ENCODE measurements at places on chromosomes 4 and X. TPM values are rescaled to one million over a fixed set of nuclear protein-coding genes. Genes with fewer than 3 reads are reported as not detected.

F8A3 gene
- polyA plus RNA-seq: 1.1 TPM

PACRGL gene
- polyA plus RNA-seq: 18.2 TPM

NMU gene
- polyA plus RNA-seq: 5.2 TPM

DIPK2B gene
- not detected for polyA plus RNA-seq

CCKAR gene
- not detected for polyA plus RNA-seq

ARR3 gene
- not detected for polyA plus RNA-seq

TADA2B gene
- polyA plus RNA-seq: 4.6 TPM

PALLD gene
- 136 TPM for polyA plus RNA-seq

UGT2A1 gene
- not detected for polyA plus RNA-seq

ZNF595 gene
- polyA plus RNA-seq: 6.6 TPM

NOX1 gene
- not detected for polyA plus RNA-seq

ETDA gene
- polyA plus RNA-seq: not detected

OTC gene
- not detected for polyA plus RNA-seq

ADH6 gene
- polyA plus RNA-seq: not detected

RIPPLY1 gene
- not detected for polyA plus RNA-seq

HS6ST2 gene
- polyA plus RNA-seq: 0.43 TPM

FIP1L1 gene
- 36.7 TPM for polyA plus RNA-seq

FRMPD3 gene
- polyA plus RNA-seq: not detected

UNC5C gene
- not detected for polyA plus RNA-seq

PABPC4L gene
- polyA plus RNA-seq: 0.18 TPM

ZNF674 gene
- polyA plus RNA-seq: 2.1 TPM

PLAC8 gene
- polyA plus RNA-seq: 0.61 TPM

NDUFB11 gene
- 46.3 TPM for polyA plus RNA-seq

ADGRG4 gene
- polyA plus RNA-seq: not detected

LUZP4 gene
- polyA plus RNA-seq: not detected

DCAF8L2 gene
- polyA plus RNA-seq: not detected

DKK2 gene
- polyA plus RNA-seq: 0.08 TPM

MAML3 gene
- polyA plus RNA-seq: 0.34 TPM

TXK gene
- polyA plus RNA-seq: 0.12 TPM

UXT gene
- polyA plus RNA-seq: 87.4 TPM

RTL9 gene
- polyA plus RNA-seq: 0.14 TPM

HNRNPDL gene
- 229 TPM for polyA plus RNA-seq

PPARGC1A gene
- 0.08 TPM for polyA plus RNA-seq

SRPK3 gene
- polyA plus RNA-seq: 0.10 TPM

CD38 gene
- 0.05 TPM for polyA plus RNA-seq

BRS3 gene
- polyA plus RNA-seq: not detected

CEP135 gene
- 3.5 TPM for polyA plus RNA-seq

MAGEA4 gene
- polyA plus RNA-seq: not detected

BCOR gene
- 2.8 TPM for polyA plus RNA-seq

ETDB gene
- not detected for polyA plus RNA-seq

TSPYL2 gene
- 13.9 TPM for polyA plus RNA-seq

ADRA2C gene
- polyA plus RNA-seq: 0.33 TPM

SSX1 gene
- not detected for polyA plus RNA-seq

CCDC110 gene
- polyA plus RNA-seq: 0.14 TPM

KLB gene
- polyA plus RNA-seq: not detected

CFI gene
- polyA plus RNA-seq: not detected

USP26 gene
- not detected for polyA plus RNA-seq

VCX gene
- polyA plus RNA-seq: not detected

NIPAL1 gene
- polyA plus RNA-seq: 18.9 TPM

Data from keratinocyte (primary cell).